Activated T-cell treated with anti-CD3 and anti-CD28 coated beads, Interleukin-2, amount 50 U/mL, for 72 hours (primary cell): ENCODE measurements at places on chromosomes 1 and 21. TPM values are rescaled to one million over a fixed set of nuclear protein-coding genes. Genes with fewer than 3 reads are reported as not detected.

GRCh38 chr1:239914751-239915231 lies 176.9 kb upstream of the FMN2 start:
- DNase-seq, result no peak

DNA sequence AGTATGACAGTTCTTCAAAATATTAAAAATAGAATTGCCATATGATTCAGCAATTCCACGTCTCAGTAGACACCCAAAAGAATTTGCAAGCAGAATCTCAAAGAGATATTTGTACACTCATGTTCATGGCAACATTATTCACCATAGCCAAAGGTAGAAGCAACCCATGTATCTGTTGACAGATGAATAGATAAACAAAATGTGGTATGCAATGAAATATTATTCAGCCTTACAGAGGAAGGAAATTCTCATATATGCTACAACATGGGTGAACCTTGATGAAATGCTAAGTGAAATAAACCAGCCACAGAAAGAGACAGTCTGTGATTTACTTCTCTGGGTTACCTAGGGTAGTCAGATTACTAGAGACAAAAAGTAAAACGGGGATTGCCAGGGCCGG lies 47.0 kb downstream of the NAV1 start:
- DNase-seq, result no peak

GRCh38 chr1:220290140-220290761 lies 18.0 kb upstream of the RAB3GAP2 start:
- no peak for DNase-seq

DNA sequence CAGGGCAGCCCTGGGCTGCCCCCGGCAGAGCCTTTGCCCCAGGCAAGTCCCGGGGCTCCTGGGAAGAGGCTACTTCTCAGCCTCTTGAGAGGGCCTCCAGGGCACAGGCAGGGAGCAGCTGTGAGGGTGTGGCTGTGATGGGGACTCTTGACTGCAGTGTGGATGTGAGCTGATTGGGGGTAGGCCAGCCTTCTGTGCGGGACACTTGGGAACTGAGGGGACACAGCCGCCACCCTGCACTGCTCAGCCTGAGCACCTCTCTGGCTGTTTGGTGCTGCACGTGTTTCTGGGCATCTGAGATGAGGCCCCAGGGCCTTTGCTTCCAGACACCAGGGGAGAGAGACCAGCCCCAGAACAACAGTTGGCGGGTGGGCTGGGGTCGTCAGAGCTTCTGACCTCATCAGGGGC lies 62.1 kb downstream of the SKI start:
- peak; percentile 39 for DNase-seq

- no peak for DNase-seq
Measured at GRCh38 chr1:21514245-21514644, 5.0 kb downstream of the ALPL start.

Gene LRRC3
- total RNA-seq, result 3.8 TPM

Gene CA14
- not detected for total RNA-seq

Gene CCDC30
- total RNA-seq, result 3.0 TPM

Gene RPTN
- not detected for total RNA-seq
